ENCODE measurements at places on chromosomes 3 and 15.

GRCh38 chr3:65761446-65762234, 277.1 kb downstream of the MAGI1 start:
- H3K36me3 ChIP-seq, result no peaks in the 10 kb centered on the region
- no peaks in the 10 kb centered on the region for H3K4me1 ChIP-seq
- no peaks in the 10 kb centered on the region for H3K27me3 ChIP-seq

DNA sequence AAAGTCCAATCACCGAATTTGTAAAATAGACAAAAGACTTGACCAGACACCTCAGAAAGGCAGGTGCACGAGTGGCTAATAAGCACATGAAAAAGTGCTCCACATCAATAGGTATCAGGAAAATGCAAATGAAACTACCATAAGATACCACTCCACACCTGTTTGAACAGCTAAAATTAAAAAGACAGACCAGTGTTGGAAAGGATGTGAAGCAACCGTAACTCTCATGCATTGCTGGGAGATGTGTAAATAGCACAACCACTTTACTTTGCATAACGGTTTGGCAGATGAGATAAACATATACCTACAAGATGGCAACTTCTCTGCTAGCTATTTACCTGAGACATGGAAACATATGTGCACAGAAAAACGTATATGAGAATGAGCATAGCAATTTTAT, 56.9 kb downstream of the CADPS start:
- no peak overlapping the region for H3K4me3 ChIP-seq
- no peaks in the 10 kb centered on the region for H3K27me3 ChIP-seq
- H3K4me1 ChIP-seq, result no peaks in the 10 kb centered on the region
- no peak overlapping the region for H3K27ac ChIP-seq
- H3K36me3 ChIP-seq, result no peaks in the 10 kb centered on the region

- H3K27ac ChIP-seq, result no peak overlapping the region
- DNase-seq, result no peak
- peaks cover 3% of the 10 kb centered on the region for H3K4me1 ChIP-seq
- no peak overlapping the region for H3K4me3 ChIP-seq
- no peaks in the 10 kb centered on the region for H3K27me3 ChIP-seq
- H3K36me3 ChIP-seq, result no peaks in the 10 kb centered on the region
These were observed 18.4 kb downstream of the LRCH3 start for GRCh38 chr3:197809356-197810020.

DNA sequence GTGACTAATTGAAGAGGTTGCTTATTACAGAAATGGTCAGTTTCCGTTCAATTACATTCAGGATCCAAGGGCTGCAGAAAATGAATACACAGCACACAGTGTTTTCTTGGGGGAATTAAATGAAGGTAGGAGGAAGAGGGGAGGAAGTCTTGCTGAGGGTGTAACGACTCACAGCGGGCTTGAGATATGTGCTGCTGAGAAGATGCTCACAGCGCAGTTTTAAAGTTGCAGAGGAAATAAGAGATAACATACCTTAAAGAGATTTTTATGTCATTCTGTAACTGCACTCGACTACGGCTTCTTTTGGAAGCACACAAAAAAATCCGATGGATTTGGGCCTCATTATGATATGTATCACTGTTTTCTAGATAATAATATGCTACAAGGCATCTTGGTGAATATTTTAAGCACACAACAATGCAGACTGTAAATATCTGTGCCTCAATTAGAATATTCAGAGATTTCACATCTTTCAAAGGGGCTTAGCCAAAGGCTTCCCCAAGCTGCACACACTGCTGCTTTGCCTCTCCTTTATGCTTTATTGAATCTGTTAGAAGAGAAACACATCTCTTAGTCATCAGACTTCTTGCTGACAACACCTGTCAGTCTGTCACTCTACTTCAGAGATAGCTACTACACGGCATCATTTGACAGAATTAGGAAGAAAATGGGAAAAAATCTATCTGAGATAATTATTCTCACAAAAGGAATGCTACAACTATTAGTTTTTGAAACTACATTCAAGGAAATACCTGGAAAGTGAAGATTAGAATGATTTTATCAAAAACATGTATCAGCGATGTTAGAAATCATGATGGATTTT, 773.2 kb downstream of the OTOL1 start:
- no peaks in the 10 kb centered on the region for H3K4me1 ChIP-seq
- H3K27ac ChIP-seq, result no peak overlapping the region
- no peaks in the 10 kb centered on the region for H3K27me3 ChIP-seq
- no peaks in the 10 kb centered on the region for H3K36me3 ChIP-seq

Measured in left lung (tissue), 14 donors.